ENCODE measurements at places on chromosomes 1 and 21.

GRCh38 chr1:24323281-24323680, 4.1 kb downstream of the GRHL3 start:
- no peaks in the 10 kb centered on the region for H3K36me3 ChIP-seq
- H3K4me3 ChIP-seq = no peak overlapping the region
- DNase-seq = no peak
- no peak overlapping the region for H3K27ac ChIP-seq
- H3K27me3 ChIP-seq = peaks cover 54% of the 10 kb centered on the region
- peaks cover 34% of the 10 kb centered on the region for H3K4me1 ChIP-seq

DNA sequence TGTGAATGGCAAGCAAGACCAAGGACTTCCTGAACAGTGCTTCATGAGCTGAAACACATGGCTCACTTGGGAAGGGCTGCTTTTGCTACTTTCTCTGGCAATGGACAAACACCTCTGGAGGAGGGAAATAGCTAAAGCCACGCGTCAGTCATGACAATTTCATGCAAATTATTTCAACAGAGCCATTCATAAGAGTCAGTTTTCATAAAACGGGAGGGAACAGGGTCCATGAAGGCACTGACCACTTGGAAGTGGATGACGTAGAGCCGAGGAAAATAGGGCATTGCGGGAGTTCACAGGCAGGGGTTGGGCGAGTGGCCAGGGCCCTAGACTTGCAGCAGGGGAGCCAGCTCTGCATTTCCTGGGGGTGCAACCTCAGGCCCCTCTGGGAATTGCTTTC, 43.9 kb downstream of the SDC3 start:
- no peaks in the 10 kb centered on the region for H3K36me3 ChIP-seq
- H3K27ac ChIP-seq = no peak overlapping the region
- no peak overlapping the region for H3K4me3 ChIP-seq
- peaks cover 4% of the 10 kb centered on the region for H3K4me1 ChIP-seq

- DNase-seq = no peak
- no peaks in the 10 kb centered on the region for H3K4me1 ChIP-seq
- peaks cover 5% of the 10 kb centered on the region for H3K36me3 ChIP-seq
- no peak overlapping the region for H3K27ac ChIP-seq
Observed at GRCh38 chr1:67110352-67110751, 24.4 kb downstream of the C1orf141 start.

GRCh38 chr1:216246577-216247203, 176.6 kb downstream of the USH2A start:
- DNase-seq = no peak
- H3K27ac ChIP-seq = no peak overlapping the region
- no peaks in the 10 kb centered on the region for H3K36me3 ChIP-seq
- H3K27me3 ChIP-seq = no peaks in the 10 kb centered on the region

GRCh38 chr1:183632114-183632513, 3.5 kb downstream of the ARPC5 start:
- peak; percentile 41 for DNase-seq
- peaks cover 57% of the 10 kb centered on the region for H3K36me3 ChIP-seq
- H3K4me1 ChIP-seq = peaks cover 54% of the 10 kb centered on the region
- H3K27me3 ChIP-seq = peaks cover 7% of the 10 kb centered on the region
- peak overlapping the region; percentile 100 for H3K4me3 ChIP-seq

DNA sequence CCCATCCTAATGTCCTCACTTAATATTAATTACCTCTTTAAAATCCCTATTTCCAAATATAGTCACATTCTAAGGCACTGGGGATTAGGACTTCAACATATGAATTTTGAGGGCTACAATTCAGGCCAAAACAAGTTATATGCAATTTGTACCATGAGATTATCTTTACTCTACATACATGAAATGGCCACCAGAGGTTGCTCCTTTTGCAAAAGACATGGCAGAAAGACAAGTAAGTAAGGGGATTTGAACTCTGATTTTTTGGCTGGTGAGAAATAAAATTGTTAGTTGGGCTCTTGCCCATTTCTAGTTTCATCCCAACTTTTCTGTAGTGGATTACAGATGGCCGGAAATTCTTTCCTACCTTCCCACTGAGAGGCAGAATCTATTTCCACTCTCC, 4.8 kb upstream of the ALG6 start:
- H3K4me3 ChIP-seq = no peak overlapping the region
- DNase-seq = no peak
- H3K27me3 ChIP-seq = peaks cover 10% of the 10 kb centered on the region
- H3K27ac ChIP-seq = no peak overlapping the region

DNA sequence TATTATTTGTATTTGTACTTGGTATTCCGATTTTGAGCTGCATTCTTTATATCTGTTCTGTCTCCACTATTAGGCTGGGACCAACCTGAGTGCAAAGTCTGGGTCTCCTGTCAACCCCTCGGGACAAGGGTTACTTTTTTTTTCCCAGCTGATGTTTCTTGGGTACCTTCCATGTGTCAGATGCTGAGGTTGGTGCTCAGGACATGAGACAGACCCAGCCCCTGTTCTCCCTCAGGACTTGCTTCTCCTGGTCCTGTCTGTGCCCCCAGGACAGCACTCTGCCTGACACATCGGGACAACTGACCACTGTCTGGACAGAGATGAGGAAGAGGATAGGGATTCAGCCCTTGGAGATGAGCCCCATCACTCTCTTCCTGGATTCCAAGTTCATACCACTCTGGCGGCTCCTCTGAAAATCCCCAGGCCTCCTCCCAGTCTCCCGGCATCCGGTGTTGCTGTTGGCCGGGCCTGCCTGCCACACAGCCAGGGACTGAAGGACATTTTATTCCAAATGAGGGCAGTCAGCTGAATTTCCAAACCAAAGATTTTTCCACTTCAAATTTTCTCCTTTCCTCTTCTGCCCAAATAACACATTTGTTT, 55.6 kb upstream of the FMOD start:
- H3K4me3 ChIP-seq = no peak overlapping the region
- DNase-seq = no peak
- H3K27ac ChIP-seq = no peak overlapping the region
- H3K27me3 ChIP-seq = peaks cover 4% of the 10 kb centered on the region

DNA sequence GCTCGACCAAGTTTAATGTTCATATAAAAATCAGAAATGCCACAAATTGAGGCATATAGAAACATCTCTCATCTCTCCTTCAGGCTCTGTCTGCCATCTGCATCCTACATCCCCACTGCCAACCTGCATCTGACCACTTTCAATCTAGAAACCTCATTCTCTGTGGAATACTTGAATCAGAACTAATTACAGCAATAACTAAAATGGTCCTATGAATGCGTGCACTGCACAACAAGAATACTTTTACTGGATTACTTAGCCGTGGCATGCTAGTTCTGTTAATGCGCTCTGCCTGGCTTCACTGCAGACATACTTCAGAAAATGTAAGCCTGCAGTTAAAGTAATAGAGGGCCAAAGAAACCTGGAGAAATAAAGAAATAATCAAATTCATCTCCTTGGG, 89.8 kb upstream of the NR5A2 start:
- no peak for DNase-seq
- H3K27ac ChIP-seq = no peak overlapping the region
- H3K4me3 ChIP-seq = no peak overlapping the region
- H3K27me3 ChIP-seq = peaks cover 7% of the 10 kb centered on the region
- H3K36me3 ChIP-seq = no peaks in the 10 kb centered on the region
- H3K4me1 ChIP-seq = peaks cover 12% of the 10 kb centered on the region

DNA sequence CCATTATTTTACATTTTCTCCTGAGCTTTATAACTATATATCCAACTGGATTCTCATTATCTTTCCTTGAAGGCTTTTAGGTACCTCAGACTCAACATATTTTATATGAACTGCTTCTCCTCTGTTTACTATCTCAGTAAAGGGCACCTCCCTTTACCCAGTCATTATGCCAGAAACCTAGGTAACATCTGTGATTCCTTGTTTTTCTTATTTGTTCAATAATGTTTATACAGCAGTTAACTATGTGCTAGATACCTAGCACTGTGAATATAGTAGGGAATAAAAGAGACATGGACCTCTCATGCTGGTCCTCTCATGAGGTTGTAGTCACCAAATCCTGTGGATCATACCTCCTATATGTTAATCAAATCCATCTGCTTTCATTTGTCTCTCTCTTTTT, 25.6 kb downstream of the PPP1R12B start:
- no peaks in the 10 kb centered on the region for H3K27me3 ChIP-seq
- H3K4me3 ChIP-seq = no peak overlapping the region
- peaks cover 8% of the 10 kb centered on the region for H3K4me1 ChIP-seq
- H3K27ac ChIP-seq = no peak overlapping the region

DNA sequence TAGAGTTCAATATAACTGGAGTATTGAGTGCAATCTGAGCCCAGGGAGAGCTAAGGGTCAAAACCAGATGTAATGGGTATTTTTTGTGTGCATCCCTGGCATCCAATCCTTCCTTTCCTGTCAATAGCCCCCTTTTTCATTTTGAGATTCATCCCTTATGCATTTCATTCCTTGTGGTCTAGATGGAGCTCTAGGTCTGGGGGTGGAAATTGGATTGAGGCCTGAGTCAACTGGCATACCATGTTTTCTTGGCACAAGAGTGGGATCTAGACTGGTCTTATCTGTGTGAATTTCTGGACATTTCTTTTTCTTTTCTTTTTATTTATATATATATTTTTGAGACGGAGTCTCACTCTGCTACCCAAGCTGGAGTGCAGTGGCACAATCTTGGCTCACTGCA, 67.3 kb upstream of the RAB3GAP2 start:
- no peaks in the 10 kb centered on the region for H3K36me3 ChIP-seq
- H3K4me1 ChIP-seq = peaks cover 5% of the 10 kb centered on the region
- H3K4me3 ChIP-seq = no peak overlapping the region

- no peak overlapping the region for H3K27ac ChIP-seq
- peaks cover 18% of the 10 kb centered on the region for H3K27me3 ChIP-seq
- no peak for DNase-seq
- H3K4me3 ChIP-seq = no peak overlapping the region
- peaks cover 15% of the 10 kb centered on the region for H3K4me1 ChIP-seq
- H3K36me3 ChIP-seq = no peaks in the 10 kb centered on the region
Observed at GRCh38 chr21:41731081-41731480, 35.8 kb downstream of the RIPK4 start.

DNA sequence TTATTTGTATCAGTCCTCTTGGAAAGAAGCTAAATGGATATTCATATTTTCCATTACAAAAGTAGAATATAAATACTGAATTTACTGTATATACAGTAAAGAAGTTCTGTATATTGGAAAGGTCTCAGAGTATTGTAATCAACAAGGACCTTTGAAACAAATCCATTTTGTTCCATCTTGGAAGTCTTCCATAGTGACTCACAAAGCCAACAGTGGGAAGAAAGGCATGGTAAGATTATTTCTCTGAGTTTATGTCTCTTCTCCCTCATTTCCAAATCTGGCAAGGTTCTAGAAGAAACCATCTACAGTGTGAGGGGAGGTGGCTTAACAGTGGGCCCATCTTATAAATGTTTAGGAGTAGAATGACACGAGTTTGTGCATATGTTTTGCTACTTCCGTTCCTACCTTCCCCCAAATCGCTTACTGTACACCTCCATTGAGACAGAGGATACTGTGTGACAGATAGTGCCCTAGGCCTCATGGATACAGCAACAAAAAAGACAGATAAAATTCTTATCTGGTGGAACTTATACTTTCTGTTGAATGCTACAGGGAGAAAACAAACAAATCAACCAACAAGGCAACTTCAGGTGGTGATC, 22.1 kb upstream of the SSX2IP start:
- peak; percentile 60 for DNase-seq
- peaks cover 44% of the 10 kb centered on the region for H3K4me1 ChIP-seq
- H3K27ac ChIP-seq = peak overlapping the region; percentile 71
- no peaks in the 10 kb centered on the region for H3K27me3 ChIP-seq
- H3K4me3 ChIP-seq = no peak overlapping the region
- peaks cover 5% of the 10 kb centered on the region for H3K36me3 ChIP-seq

GRCh38 chr21:41410767-41411448, 15.1 kb upstream of the MX1 start:
- H3K27ac ChIP-seq = no peak overlapping the region
- no peaks in the 10 kb centered on the region for H3K4me1 ChIP-seq
- no peak for DNase-seq
- no peaks in the 10 kb centered on the region for H3K36me3 ChIP-seq
- no peak overlapping the region for H3K4me3 ChIP-seq

- H3K4me1 ChIP-seq = peaks cover 44% of the 10 kb centered on the region
- peaks cover 28% of the 10 kb centered on the region for H3K36me3 ChIP-seq
- peaks cover 1% of the 10 kb centered on the region for H3K27me3 ChIP-seq
- no peak overlapping the region for H3K27ac ChIP-seq
Observed at GRCh38 chr1:167728818-167729410, 7.1 kb downstream of the MPZL1 start.

DNA sequence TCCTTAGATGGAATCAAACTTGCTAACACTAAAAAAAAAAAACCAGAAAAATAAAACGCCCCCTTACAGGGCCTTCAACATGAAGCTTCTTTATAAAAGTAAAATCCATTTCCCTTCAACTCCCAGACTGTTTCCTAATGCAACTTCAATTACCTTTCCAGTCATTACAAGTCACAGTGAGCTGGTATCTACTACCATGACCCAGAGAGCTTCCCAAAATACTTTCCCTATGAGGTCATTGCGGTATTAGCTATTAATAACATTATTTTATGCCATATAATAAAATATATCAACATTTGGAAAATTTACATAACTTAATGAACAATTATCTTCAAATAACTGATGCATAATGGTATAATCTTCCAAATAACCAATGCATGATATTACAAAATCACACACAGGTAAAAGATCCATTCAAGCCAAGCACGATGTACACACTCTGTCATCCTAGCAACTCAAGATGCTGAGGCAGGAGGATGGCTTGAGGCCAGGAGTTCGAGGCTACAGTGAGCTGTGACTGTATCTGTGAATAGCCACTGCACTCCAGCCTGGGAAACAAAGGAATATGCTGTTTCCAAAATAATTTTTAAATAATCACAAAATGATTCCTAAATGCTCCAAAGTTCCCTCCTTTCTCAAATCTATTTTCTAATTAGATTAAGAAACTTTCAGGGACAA, 24.1 kb downstream of the EIF4G3 start:
- H3K27ac ChIP-seq = peak overlapping the region; percentile 78
- peaks cover 74% of the 10 kb centered on the region for H3K4me1 ChIP-seq
- H3K27me3 ChIP-seq = peaks cover 3% of the 10 kb centered on the region
- peak; percentile 33 for DNase-seq
- H3K36me3 ChIP-seq = peaks cover 9% of the 10 kb centered on the region

Data from HFFc6 (cell line).